ENCODE measurements at places on chromosomes 16 and 17. TPM values are rescaled to one million over a fixed set of nuclear protein-coding genes. Genes with fewer than 3 reads are reported as not detected.

DNA sequence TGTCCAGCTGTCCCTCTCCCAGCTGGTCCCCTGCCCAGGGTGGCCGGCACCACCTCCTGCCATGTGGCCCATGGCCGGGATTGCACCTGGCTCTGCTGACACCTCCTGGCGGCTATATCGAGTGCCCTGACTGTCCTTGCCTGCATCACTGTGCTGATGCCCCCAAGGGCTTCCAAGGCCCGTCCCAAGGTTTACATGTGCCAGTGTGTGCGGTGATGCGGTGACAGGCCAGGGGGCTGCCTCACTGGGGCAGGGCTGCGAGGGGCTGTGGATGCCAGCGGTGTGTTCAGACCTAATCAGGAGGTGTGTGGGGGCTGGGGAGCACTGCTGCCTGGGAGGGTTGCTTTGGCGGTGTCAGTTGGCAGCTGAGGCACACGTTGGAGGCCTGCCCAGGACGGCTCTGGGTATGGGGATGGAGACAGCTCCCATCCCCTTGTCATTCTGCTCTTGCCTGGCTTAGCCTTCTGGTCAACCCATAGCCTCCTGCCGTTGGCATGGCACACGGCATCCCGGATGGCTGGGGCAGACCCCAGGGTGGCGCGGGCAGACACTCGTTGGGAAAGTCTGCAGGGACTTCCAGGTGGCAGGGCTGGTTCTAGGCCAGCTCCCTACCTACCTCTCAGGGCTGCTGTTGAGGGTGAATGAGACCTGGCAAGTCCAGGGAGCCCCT, 5.5 kb downstream of the MAP2K3 start:
- peaks cover 23% of the 10 kb centered on the region for H3K4me1 ChIP-seq
- DNase-seq = no peak
- H3K4me3 ChIP-seq = no peak overlapping the region
- no peak overlapping the region for H3K27ac ChIP-seq

GRCh38 chr17:72175787-72176515, 55.1 kb downstream of the SOX9 start:
- H3K27ac ChIP-seq = no peak overlapping the region
- no peaks in the 10 kb centered on the region for H3K36me3 ChIP-seq
- H3K4me1 ChIP-seq = no peaks in the 10 kb centered on the region
- no peak overlapping the region for H3K4me3 ChIP-seq

DNA sequence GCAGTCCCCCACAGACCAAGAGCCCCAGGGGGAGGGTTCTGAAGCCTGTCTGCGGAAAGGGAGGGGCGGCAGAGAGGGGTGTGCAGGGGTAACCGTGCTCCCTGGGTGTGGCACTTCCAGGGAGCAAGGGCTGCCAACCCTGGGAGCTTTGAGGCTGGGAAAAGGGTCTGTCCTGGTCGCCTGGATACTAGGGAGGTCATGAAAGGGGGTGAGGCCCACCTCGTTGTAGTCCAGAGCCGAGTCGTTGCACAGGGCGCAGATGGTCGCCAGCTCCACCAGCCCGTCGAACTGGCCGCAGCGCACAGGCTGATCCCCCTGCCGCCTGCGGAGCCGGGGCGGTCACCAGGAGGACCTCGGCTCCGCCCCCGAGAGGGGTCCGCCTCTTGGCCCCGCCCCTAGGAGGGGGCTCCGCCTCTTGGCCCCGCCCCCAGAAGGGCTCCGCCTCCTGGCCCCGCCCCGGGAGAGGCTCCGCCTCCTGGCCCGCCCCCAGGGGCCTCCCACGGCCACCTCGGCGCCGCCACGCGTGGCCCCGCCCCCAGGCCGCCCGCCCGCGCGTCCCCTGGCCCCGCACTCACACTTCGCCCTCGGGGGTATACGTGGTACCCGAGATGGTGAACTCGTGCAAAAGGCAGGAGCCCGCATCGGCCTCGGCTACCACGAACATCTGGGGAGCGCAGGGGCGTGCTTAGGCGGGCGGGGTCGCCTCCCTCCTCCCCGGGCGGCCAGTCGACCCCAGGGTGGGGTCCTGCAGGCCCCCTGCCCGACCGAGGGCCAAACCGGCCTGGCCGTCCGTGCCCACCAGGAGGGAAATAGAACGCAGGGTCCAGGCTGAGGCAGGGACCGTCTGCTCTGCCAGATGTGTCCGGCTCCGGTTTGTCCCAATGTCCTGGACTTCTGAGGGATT, 19.5 kb downstream of the ATP2A3 start:
- no peaks in the 10 kb centered on the region for H3K27me3 ChIP-seq
- H3K4me1 ChIP-seq = no peaks in the 10 kb centered on the region
- H3K36me3 ChIP-seq = no peaks in the 10 kb centered on the region
- no peak overlapping the region for H3K27ac ChIP-seq
- DNase-seq = peak; percentile 66
- no peak overlapping the region for H3K4me3 ChIP-seq

DNA sequence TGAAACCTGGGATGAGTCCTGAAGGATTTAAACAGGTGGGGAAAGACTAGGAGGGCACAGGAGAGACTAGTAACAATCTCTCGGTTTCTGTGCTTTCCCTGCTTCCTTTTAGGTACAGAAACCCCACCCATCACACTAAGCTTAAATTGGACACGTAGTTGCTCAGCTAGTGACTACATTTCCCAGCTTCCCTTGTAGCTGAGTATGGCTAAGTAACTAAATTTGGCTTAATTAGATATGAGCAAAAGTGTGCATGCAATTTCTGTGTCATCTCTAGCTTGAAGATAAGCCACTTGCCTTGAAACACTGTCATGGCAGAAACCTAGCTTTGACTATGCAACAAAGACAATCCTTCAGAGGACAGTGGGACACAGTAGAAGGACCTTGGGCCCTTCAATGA, 36.5 kb downstream of the CACNG1 start:
- DNase-seq = no peak
- no peaks in the 10 kb centered on the region for H3K27me3 ChIP-seq
- no peak overlapping the region for H3K27ac ChIP-seq

ANKRD40 gene
- total RNA-seq = 20.0 TPM

DNA sequence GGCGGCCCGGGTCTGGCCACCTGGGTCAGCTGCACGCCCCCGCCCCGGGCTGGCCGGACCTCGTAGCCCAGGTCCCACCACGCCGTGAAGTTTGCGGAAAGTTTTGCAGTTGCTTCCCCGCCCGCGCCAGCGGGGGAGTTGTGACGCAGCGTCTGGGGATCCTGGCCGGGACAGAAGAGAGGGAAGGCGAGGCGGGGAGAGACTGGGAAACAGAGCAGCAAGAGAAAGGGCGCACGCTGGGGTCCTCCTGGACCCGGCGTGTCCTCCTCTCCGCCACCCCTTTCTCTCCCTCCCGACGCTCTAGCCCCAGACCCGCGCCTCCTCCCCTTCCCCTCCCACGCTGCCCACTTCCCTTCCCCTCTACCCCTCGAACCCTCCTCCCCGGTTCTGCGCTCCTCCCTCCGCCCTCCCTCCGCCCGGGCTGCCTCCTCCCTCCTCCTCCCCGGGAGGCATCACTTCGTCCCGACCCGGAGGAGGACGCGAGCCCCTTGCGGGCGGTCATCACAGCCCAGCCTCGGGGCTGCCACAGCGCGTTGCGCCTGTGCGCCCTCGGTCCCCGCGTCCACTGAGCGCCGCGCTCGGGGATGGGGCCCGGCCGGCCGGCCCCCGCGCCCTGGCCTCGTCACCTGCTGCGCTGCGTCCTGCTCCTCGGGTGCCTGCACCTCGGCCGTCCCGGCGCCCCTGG, at the start of gene MRC2:
Gene MRC2, plus strand, starts transcription at position 452 of the 685 bp plus-strand sequence. Its CDS starts 133 bp downstream, at position 585.
- DNase-seq = no peak
- H3K27ac ChIP-seq = peak within 1 kb of the TSS; percentile 68
- peak within 1 kb of the TSS; percentile 45 for H3K4me3 ChIP-seq
- peaks cover 4% of the 10 kb centered on the region for H3K27me3 ChIP-seq
- no peaks in the 10 kb centered on the region for H3K36me3 ChIP-seq

DNA sequence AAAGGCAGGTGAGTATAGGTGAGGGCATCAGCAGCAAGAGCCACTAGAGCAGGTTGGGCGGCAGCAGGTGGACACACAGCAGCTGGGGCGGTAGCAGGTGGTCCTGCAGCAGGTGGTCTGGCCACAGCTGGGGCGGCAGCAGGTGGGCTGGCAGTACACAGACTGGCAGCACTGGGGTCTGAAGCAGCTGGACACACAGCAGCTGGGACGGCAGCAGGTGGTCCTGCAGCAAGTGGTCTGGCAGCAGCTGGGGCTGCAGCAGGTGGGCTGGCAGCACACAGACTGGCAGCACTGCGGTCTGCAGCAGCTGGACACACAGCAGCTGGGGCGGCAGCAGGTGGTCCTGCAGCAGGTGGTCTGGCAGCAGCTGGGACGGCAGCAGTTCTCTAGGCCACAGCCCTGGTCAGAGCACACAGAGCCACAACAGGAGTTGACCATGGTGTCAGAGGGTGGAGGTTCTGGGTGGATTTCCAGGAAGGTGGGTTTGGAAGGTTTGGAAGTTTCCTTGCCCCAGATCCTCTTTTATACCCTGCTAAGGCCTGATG, at the start of gene KRTAP4-2:
Gene KRTAP4-2, minus strand, starts transcription at position 495 of the 545 bp plus-strand sequence. Its CDS starts 57 bp downstream, at position 438.
- H3K27ac ChIP-seq = no peak within 1 kb of the TSS
- no peaks in the 10 kb centered on the region for H3K36me3 ChIP-seq
- H3K4me1 ChIP-seq = peaks cover 2% of the 10 kb centered on the region
- DNase-seq = no peak

GRCh38 chr16:865026-865425, 64.5 kb upstream of the GNG13 start:
- peaks cover 8% of the 10 kb centered on the region for H3K36me3 ChIP-seq
- no peaks in the 10 kb centered on the region for H3K4me1 ChIP-seq
- H3K27me3 ChIP-seq = no peaks in the 10 kb centered on the region

DNA sequence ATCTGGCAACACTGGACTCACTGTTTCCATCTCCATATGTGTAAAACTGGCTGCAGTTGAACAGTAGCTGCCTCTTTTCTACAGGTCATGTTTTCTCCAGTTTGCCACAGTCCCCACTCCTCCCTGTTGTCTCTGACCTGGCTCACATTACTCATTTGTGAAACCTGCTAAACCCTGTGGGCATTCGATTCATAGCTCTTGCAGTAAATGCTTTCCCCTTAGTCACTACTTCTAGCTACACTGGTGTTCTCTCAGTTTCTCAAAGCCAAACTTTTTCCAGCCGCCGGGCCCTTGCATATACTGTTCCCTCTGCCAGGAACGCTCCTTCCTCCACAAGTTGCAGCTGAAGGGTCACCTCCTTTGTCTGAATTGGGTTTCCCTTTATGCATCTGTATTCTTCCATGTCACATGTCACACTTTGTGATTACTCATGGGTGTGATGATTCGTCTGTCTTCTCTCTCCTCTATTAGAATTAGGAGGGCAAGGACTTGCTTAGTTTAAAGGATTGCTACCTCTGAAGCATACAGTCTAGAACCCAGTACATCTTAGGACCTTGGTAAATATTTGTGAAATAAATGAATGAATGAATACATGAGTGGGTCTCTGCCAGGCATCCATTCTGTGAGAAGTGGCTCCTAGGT, 15.0 kb upstream of the MT4 start:
- no peak overlapping the region for H3K4me3 ChIP-seq
- no peak overlapping the region for H3K27ac ChIP-seq
- H3K27me3 ChIP-seq = no peaks in the 10 kb centered on the region
- no peaks in the 10 kb centered on the region for H3K36me3 ChIP-seq
- no peaks in the 10 kb centered on the region for H3K4me1 ChIP-seq

GRCh38 chr17:7427549-7427948, 1.1 kb upstream of the SPEM3 start:
- no peak overlapping the region for H3K4me3 ChIP-seq
- H3K36me3 ChIP-seq = no peaks in the 10 kb centered on the region
- DNase-seq = no peak
- H3K4me1 ChIP-seq = no peaks in the 10 kb centered on the region

GRCh38 chr16:9446471-9447194, 355.2 kb downstream of the HAPSTR1 start:
- no peaks in the 10 kb centered on the region for H3K27me3 ChIP-seq
- H3K27ac ChIP-seq = no peak overlapping the region
- no peak overlapping the region for H3K4me3 ChIP-seq
- H3K36me3 ChIP-seq = no peaks in the 10 kb centered on the region
- no peak for DNase-seq

PRKCB gene
- total RNA-seq = 88.3 TPM

- H3K4me3 ChIP-seq = no peak overlapping the region
- no peak for DNase-seq
- H3K4me1 ChIP-seq = no peaks in the 10 kb centered on the region
These were observed 54.3 kb downstream of the NEUROD2 start for GRCh38 chr17:39553341-39553945.

GRCh38 chr16:57688487-57688986, 6.1 kb upstream of the DRC7 start:
- no peaks in the 10 kb centered on the region for H3K36me3 ChIP-seq
- no peak overlapping the region for H3K4me3 ChIP-seq
- no peak for DNase-seq
- no peak overlapping the region for H3K27ac ChIP-seq
- H3K4me1 ChIP-seq = peaks cover 8% of the 10 kb centered on the region

KRTAP1-1 gene
- not detected for total RNA-seq

DNA sequence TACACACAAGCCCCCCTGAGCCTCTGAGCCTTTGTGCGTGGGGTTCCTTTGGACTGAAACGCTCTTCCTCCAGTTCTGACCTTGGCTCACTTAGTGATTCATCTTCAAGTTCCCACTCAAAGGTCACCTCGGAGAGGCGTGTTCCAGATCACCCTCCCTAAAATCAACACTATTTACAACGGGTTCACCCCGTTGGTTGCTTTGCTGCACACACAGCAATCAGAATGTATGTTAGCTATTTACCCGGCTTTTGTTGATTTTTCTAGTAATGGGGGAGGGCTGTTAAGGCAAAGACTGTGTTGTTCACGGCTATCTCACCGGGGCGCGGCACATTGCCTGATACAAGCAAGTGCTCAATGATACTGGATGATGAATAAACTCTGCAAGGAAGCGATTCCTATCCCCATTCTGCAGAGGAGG, 977 bp downstream of the NAGPA start:
- H3K36me3 ChIP-seq = peaks cover 20% of the 10 kb centered on the region
- no peaks in the 10 kb centered on the region for H3K27me3 ChIP-seq
- H3K4me1 ChIP-seq = no peaks in the 10 kb centered on the region
- DNase-seq = peak; percentile 64

DNA sequence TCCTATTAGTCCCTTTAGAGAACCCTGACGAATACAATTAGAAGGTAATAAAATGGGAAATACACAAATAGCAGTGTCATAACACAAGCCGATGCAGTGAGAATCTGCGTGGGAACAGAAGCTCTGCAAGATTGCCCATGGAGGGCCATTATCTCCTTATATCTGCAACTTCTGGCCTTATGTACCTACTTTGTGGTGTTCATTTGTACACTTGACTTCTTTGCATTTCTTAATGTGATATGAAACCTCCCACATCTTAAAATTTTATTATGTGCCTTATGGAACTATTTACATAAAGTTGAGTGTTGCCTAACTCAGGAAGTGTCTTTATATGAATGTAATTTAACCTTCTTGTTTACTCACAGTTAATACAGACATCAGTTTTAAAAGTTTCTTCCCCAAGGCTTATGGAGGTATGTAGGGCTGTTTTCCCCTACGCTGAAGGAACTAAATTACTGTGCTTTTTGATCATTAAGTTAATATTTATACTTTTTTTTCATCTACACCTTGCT, 10.1 kb upstream of the TANC2 start:
- no peaks in the 10 kb centered on the region for H3K4me1 ChIP-seq
- no peak overlapping the region for H3K27ac ChIP-seq
- no peak for DNase-seq

PRR15L gene
- 358 TPM for total RNA-seq

GRCh38 chr17:20179041-20179440, 169.9 kb downstream of the SPECC1 start:
- no peak overlapping the region for H3K4me3 ChIP-seq
- no peaks in the 10 kb centered on the region for H3K4me1 ChIP-seq
- DNase-seq = no peak

- H3K27me3 ChIP-seq = no peaks in the 10 kb centered on the region
- H3K4me1 ChIP-seq = peaks cover 3% of the 10 kb centered on the region
- H3K4me3 ChIP-seq = no peak overlapping the region
- H3K36me3 ChIP-seq = no peaks in the 10 kb centered on the region
- no peak overlapping the region for H3K27ac ChIP-seq
These were observed 239.1 kb downstream of the SEC14L1 start for GRCh38 chr17:77379832-77380231.

TBC1D16 gene
- total RNA-seq = 11.9 TPM

Measured in Peyer's patch (tissue), 4 donors.